ENCODE measurements at places on chromosomes 4 and X.

DNA sequence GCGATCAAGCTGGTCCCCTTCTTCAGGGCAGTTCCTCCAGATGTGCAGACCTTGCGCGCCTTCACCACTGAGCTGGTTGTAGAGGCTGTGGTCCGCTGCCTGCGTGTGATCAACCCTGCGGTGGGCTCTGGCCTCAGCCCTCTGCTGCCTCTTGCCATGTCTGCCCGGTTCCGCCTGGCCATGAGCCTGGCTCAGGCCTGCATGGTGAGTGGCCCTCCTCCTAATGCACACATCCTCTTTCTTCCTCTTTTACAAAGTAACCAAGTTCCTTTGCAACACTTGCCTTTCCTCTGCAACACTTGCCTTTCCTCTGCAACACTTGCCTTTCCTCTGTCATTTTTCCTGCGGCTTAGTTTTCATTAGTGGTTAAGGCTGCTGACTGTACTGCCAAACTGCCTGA is 1.8 kb downstream of the CCDC22 start:
- no peak for DNase-seq

DNA sequence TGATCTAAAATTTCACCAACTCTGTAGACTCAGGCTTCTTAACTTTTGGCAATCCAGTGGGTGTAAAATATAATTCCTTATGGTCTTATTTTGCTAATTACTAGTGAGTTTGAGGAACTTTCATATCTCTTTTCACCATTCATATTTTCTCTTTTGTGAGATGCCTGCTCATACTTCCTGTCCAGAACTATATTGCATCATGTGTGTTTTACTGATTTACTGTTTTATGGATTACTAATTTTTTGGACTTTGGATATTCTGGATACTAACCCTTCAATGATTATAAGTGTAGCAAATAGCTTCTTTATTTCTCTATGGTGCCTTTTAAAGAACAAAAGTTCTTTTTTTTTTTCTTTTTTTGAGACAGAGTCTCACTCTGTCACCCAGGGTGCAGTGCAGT is 20.6 kb downstream of the GSX2 start:
- no peak for DNase-seq

- DNase-seq = no peak
Observed at GRCh38 chr4:120853161-120853935, 69.2 kb downstream of the PRDM5 start.

- DNase-seq = no peak
Observed at GRCh38 chr4:169615467-169616106, 3.2 kb upstream of the NEK1 start.

- DNase-seq = no peak
Observed at GRCh38 chr4:16449406-16449805, 223.1 kb upstream of the TAPT1 start.

DNA sequence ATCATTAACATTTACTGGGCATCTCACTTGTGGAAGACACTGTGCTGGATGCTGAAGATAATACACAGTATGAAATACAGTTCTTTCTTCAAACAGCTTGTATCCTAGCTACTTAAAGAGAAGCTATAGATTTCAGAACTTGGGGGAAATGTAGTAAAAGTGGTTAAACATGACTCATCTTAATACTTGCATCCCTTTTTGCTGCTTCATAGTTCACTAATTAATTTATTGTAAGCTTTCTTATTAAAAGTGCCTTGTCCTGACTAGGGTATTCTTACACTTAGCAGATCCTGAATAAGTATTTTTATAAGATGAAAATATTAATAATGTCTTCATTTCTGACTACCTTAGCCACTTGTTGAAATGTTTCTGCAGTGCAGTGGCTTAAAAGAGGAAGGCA is 132.8 kb upstream of the STIM2 start:
- no peak for DNase-seq

DNA sequence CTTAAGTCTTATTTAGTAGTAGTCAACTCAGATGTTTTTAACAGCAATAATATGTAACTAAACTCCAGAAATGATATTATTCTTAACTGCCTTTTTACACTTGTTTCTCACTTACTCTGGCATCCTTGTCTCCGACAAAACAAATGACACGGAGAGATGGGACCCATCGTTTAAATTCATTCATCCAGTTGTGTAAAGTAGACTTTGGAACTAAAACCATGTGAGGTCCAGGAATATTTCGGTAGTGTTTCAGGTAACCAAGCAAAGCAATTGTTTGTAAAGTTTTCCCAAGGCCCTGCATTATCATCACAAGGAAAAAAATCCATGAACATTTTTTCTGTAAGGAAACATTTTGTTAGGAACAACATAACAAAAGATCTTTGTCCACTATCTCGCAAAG is 11.6 kb downstream of the SMARCA1 start:
- no peak for DNase-seq

DNA sequence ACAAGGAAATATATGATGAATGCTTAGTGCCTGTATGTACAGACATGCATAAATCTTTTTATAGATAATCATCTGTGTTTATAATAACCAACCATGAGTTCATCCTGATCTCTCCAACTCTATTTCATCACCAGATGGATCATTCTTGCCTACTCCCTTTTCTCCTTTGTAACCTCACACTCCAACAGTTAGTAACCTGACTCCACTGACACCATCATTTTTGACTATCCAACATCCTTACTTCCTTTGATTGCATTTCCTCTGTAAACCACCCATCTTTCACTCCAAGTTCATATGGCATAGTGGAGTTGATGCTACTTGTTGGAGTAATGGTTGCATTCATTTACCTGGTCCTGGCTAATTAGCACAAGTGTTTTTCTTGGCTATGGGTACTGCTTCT is 170.6 kb downstream of the ZNF330 start:
- no peak for DNase-seq

GRCh38 chr4:33071535-33071934 is 2351.4 kb downstream of the PCDH7 start:
- no peak for DNase-seq

GRCh38 chr4:48296365-48296764 is 26.7 kb upstream of the TEC start:
- no peak for DNase-seq

DNA sequence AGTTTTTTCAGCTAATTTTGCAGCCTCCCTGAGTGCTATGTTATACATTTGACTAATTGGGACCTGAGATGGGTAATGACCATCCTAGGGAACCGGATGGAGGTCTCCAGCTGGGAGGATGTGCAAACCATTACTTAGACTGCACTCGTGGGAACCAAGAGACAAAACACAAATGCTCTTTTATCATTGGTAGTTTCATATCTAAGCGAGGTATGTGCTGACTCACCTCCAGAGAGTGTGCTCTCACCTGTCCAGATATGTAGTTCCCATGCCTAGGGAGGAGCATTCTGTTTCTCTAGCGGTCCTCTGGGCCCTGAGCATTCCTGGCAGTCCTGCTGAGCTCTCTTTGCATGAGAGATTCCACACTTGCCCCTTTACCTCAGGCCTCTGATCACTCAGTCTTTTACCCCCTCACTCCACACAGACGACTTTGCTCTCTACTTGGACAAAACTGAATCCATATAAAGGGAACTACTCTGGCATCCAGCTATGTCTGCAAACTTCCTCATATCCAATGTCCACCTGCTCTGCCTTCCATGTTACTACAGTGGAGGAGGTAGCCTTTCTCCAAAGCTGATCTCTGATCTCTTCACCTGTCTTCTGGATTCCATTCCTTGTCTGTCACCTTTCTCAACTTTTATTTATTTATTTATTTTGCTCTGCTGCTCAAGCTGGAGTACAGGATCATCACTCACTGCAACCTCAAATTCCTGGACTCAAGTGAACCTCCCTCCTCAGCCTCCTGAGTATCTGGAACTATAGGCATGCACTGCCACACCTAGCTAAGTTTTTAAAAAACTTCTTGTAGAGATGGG is 88.4 kb downstream of the LRP2BP start:
- DNase-seq = no peak

- no peak for DNase-seq
Observed at GRCh38 chrX:37542791-37543190, 28.7 kb upstream of the LANCL3 start.

DNA sequence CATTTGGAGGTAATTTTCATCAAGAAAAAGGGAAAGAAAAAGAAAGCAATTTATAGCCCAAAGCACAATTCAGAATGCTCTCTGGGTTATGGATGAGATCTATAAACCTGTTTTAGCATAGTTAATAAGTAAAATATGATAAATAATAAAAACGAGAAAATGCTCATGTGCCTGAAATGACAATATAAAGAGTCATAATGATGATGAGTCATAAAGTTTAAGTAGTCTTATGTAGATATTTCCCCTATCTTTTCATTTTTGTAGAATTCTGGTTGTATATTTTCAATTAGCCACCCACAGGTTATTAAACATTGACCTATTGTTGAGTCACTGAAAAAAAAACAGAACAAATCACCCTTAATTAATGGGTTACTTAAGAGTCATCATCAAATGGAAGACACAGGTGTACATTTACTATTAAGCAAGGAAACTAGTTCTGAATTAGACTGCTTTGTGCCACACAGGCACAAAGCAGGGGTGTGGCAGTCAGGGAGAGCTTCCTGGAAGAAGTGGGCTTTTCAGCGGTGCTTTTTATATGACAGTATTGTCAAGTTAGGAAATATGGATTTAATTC is 29.3 kb downstream of the BEND4 start:
- DNase-seq = no peak

- no peak for DNase-seq
Observed at GRCh38 chrX:119045884-119046283, 26.9 kb upstream of the CT47C1 start.

DNA sequence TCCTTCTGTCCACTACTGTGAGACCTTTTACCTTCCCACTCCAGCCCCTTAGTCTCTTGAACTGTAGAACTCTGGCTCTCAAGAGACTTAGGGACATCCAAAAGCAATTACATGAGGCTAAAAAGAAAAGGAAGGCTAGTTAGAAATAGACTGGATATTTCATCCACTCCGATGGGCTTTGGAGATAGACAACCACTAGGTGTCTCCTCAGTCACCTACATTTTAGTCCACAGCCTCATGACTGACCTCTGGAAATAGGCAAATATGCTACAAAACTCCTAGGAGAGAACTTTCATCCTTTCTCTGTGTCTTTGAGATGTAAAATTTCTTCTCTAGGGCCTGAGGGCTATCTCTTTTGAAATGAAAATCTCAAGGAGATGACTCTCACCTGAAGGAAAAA is 45.1 kb upstream of the LAMP2 start:
- no peak for DNase-seq

- no peak for DNase-seq
Observed at GRCh38 chr4:162011089-162011488, 152.7 kb downstream of the FSTL5 start.

- no peak for DNase-seq
Observed at GRCh38 chr4:11805842-11806241, 377.1 kb upstream of the HS3ST1 start.

- no peak for DNase-seq
Observed at GRCh38 chrX:18810416-18810815, 103.0 kb downstream of the PPEF1 start.

DNA sequence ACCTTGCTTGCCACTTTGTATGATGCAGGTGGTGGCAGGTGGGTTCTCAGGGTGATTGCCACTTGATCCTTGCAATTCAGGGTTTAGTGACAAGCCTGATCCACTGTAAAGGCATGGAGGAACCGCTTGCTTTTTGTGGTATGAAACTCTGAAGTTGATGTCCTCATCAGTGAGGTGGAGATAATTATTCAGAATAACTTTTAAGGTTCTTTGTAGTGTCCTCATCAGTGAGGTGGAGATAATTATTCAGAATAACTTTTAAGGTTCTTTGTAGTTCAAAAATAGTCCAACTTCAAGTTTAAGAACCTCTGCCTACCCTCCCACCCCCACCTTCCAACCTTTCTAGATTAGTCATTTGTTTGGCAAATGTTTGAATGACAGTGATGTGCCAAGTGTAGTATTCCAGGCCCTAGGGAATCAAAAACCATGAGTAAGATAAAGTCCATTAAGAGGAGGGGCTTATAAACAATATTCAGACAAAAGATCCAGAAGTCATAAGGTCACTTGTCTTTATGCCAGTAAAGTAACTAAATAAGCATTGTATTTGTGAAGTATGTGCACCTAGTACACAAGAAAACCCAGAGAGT is 51.2 kb downstream of the DCUN1D4 start:
- no peak for DNase-seq

- no peak for DNase-seq
Observed at GRCh38 chr4:160319868-160320260, 1217.0 kb downstream of the RAPGEF2 start.

GRCh38 chrX:134482371-134482770 is 22.4 kb downstream of the HPRT1 start:
- no peak for DNase-seq

DNA sequence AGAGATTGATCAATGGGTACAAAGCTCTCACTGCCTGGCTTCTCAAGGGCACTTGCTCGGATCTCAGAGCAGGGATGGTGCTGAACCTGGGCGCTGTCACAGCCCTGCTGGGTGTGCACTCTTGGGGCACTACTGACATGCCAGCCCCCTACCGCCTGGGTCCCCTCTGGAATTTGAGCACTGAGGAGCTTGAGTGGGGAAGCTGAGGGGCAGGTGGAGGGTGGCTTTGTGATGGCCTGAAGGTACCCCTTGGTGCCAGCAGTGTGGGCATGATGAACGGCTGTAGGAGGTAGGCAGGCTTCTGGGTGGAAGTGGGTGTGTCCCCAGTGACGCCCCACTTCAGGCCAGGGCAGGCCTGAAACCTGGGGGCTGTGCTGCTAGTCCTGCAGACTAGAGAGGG is 379.1 kb upstream of the GRID2 start:
- DNase-seq = no peak

DNA sequence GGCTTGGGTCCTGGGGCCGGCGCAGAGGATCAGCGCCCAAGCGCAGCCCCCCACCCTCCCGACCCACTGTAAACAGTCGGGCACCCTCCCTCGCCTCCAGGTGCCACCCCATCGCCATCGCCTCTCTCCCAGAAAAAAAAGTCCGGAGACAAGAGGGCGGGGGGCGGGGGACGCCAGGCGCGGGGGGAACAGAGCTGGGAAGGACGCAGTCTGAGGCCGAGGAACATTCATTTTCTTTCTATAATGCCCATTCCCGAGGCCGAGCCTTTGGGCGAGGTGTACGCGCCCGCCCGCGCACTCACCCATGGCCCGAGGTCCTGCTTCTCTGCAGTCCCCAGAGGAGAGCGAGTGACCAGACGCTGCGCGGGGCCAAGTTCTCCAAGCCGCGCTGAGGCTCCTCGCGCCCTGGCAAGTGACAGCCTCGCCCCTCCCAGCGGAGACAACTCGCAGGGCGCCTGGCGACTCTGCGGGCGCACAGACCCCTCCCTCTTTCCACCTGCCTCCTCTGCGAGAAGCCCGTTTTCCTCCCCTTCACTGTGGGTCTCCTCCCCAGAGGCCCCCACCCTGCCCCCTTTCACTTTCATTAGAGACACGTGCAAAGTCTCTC is 63.5 kb upstream of the WDR17 start:
- no peak for DNase-seq

DNA sequence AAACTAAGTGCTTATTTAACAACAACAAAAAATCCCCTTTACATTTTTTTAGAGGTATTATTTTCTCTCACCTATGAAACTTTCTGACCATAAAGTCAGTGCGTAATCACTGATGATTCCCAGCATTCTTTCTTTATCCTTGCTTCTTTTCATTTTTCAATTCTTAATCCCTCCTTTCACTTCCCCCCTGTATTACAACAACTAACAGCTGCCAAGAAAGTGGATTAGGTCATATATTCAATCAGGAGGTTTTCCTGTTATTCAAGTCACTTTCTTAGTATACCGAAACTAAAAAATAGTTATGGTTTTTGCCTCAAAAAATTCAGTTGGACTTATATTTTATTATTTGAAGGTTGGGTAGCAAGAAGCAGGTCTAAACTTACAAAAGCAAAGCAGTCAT is 2.1 kb upstream of the STAP1 start:
- no peak for DNase-seq

Measured in T-helper 9 cell (primary cell).